ENCODE measurements at places on chromosomes 2 and 18.

DNA sequence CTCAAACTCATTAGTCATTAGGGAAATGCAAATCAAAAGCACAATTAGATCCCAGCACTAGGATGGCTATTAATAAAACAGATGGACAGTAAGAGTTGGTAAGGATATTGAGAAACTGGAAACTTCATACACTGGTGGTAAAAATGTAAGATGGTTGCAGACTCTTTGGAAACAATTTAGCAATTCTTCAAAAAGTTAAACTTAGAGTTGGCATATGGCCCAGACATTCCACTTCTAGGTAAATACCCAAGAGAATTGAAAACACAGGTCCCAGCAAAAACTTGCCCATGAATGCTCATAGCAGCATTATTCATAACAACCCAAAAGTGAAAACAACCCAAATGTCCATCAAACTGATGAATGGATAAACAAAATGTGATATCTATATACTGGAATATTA lies 84.9 kb upstream of the ZFP36L2 start:
- DNase-seq, result no peak

DNA sequence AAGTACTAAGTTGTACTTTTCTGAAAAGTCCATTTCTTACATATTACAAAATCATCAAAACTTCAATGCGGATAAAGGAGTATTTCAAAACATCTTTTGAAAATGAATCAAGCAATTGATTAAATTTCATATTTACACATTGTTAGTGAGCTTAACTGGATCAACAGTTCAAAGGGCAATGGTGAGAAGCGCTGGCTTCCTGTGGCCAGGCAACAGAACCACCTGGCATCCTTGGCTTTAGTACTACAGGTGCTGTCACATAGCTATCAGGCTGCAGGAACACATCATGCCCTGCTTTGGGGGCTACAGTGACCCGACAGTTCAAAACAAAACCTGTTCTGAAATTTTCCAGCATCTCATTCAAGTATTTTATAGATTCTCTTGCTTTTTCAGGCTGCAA lies 59.2 kb downstream of the SMAD2 start:
- no peak for DNase-seq

DNA sequence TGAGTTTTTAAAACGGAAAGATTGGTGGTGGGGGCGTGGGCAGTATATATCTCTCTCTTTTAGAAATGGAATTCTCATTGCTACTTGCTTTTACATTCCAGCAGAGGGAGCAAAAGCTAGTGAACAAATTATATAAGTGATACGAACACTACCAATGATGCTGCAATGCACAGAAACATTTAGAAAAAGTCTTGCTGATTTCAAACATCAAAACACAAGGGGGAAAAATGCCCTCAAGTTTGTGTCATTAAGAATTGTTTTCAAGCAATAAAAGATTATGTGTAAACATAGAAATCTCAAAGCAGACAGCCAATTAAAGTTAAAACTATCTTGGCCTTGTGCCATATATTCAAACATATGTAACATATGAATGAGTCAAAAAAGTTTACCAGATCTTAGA lies 296.3 kb upstream of the KCNJ3 start:
- DNase-seq, result no peak

GRCh38 chr2:22282916-22283315 lies 1102.1 kb upstream of the KLHL29 start:
- no peak for DNase-seq

DNA sequence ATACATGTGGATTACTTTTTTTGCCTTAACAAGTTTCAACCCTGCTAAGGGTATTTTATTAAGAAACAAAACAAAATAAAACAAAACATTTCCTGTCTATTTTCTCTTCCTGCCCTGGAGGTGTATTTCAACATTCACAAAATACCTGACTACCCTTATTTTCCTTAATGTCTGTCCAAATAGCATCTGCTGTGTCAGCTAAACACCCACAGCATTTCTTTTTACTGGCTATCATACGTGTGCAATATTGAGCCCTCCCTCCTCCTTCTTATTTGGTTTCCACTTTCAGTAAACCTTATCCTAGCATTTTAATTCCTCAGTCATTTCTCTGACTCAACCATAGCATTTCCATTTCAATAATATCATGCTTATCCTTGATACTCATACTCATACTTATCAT lies 1420.0 kb upstream of the ZEB2 start:
- DNase-seq, result no peak

DNA sequence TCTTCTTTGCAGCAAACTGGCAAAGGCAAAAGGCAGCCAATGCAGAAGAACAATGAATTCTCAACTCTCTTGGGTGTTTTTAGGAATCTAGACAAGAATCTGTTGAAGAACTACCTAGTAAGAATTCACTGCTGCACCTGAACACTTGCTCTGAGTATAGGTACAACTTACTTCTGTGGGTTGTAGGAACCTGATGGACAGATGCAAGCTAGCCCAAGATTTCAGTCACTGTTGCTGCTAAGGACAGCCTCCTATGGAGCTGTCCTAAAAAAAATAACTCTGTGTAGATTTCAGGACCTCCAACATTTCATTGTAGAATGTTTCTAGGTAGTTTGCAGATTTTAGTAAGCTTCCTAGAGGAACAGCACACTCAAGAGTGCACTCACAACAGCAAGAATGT lies 363.5 kb downstream of the CBLN2 start:
- DNase-seq, result no peak

DNA sequence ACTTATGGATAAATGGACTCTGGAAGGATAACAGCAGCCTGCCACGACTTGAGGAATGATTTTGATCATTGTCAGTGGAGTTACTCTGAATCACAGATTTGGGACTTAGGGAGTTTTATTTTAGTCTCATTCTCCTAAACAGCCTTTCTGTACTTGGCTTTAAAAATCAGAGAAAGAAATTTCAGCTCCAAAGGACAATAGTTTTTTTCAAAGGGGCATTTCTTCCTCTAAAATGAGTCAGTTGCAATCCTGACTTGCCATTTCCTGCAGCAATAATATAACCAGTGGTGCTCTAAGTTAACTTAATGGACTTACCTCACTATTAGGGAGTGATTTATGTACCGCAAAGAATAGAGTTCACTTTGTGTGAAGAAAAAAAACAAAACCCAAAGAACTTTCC lies 35.1 kb upstream of the MTX2 start:
- no peak for DNase-seq

DNA sequence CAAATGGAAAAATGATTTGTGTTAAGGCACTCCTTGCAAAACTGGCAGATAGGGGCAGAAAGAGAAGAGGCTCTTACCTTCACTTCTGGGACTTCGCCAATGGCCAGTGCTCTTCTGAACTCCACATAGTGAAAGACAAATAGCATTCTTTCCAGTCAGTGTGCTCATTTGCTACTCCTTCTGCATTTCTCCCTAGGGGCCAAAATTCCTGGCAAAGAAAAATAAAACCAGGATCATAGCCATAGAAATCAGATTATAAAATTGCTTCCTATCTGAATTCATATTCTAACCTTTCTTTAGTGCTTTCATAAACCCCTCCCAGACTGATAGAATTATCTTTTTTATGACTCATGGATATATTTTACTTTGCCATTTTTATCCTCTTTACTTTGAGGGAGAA lies 56.9 kb upstream of the PELI1 start:
- no peak for DNase-seq

GRCh38 chr2:26861610-26862224 lies 13.8 kb downstream of the DPYSL5 start:
- no peak for DNase-seq

DNA sequence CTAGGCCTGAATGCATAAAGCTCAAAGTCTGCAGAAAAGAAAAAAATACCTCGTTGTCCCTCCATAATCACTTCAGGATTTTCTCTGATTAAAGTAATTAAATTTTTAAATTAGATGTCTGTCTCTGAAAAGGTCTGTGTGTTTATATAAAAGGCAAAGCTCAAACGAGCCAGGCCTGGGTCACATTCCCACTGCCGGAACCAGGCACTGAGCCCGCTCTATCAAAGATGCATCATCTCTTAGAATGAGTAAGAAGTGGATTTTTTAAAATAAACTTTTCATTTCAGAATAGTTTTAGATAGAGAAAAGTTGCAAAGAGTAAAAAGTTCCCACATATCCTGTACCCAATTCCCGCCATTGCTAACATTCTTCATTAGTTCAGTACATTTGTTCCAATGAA lies 202.1 kb upstream of the KYNU start:
- no peak for DNase-seq

- peak; percentile 39 for DNase-seq
Observed at GRCh38 chr2:159516241-159516758, 100.0 kb downstream of the BAZ2B start.

DNA sequence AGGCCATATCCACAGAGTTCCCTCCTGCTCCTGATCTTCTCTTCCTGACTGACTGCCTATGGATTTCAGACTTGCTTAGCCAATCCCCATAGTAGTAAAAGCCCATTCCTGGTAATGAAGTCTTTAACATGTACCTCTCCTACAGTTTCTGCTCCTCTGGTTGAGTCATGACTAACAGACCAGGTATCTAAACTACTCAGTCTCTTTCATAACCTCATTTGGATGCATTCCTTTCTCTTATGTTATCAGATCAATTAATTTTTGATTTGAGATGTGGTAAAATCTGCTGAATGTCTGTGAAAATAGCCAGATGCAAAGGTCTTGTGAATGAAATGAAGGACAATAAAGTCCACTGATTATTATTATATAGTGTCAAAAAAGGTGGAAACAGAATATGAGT lies 198.0 kb downstream of the NBAS start:
- no peak for DNase-seq

DNA sequence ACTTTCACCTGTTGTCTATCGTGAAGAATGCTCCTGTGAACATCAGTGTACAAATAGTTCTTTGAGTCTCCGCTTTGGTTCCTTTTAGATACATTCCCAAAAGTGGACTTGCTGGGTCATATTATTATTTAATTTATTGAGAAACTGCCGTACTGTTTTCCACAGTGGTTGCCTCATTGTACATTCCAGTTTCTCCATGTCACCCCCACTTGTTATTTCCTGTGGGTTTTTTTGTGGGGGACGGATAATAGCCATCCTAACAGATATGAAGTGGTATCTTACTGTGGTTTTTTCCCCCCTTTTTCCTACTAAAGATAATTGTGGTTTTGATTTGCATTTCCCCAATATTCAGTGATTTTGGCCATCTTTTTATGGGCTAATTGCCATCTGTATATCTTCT lies 53.8 kb downstream of the SMCHD1 start:
- DNase-seq, result no peak

- DNase-seq, result peak; percentile 33
Observed at GRCh38 chr2:43408407-43409160, 182.2 kb upstream of the ZFP36L2 start.

- DNase-seq, result no peak
Observed at GRCh38 chr18:11274144-11274794, 124.9 kb upstream of the PIEZO2 start.

DNA sequence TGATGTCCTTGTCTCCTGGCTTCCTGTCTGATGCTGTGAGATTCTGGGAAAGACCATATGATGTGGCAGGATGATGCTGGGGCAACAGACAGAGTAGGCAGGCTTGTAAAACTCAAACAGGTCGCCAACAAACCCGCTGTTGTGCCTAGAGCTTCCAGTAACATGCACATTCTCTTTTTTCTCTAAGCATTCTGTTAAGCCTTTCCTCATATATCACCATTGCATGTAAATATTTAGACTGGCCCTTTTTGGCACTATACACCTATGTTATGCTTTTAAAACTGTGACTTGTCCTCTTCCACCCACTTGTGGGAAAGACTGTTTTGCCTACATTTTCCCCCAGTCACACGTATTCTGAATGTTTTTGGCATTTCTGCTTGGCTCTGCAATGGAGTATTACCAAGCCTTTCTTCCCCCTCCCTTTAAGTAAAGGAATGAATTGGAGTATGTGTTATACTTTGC lies 250.4 kb upstream of the TANK start:
- DNase-seq, result no peak

DNA sequence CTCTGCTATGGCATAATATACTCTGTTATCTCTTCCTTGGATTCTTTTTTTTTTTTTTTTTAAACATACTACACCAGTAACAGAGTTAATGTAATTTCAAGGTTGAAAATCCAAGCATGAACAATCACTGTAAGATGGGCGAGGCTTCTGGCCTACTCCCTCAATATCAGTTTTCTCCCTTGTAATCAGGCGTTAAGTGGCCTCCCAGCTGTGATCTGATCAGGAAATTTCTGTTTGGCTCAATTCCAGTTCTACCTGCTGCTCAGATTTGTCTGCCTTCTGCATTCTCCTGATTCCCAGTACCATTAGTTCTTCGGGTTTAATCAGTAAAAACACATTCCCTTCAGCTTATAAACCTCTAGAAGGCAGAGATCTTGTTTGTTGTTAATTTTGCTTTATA lies 18.6 kb downstream of the PRKD3 start:
- DNase-seq, result no peak

- no peak for DNase-seq
Observed at GRCh38 chr18:70243131-70243929, 37.8 kb upstream of the RTTN start.

GRCh38 chr18:49731421-49731841 lies 81.9 kb downstream of the ACAA2 start:
- no peak for DNase-seq

- no peak for DNase-seq
Observed at GRCh38 chr18:8116341-8117005, 492.8 kb upstream of the RAB12 start.

DNA sequence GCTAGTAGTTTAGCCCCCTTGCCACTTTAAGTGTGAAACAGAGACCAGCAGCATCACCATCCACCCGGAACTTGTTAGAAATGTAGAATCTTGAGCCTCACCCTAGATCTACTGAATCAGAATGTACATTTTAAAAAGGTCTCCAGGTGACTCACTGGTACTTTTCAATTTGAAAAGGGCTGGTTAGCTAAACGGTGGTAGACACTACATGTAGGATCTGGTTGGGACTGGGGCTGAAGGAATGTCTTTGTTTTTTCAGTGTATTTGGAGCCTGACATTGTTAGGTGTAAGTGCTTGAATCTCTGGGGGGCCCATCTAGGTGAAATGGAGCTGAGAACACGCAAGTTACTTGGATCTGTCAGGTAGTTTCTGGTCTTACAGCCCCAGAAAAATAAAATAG lies 44.0 kb upstream of the XPO1 start:
- no peak for DNase-seq

GRCh38 chr2:47073641-47074040 lies 81.5 kb downstream of the STPG4 start:
- DNase-seq, result no peak

- no peak for DNase-seq
Observed at GRCh38 chr2:240956171-240956934, 42.1 kb upstream of the SNED1 start.

- DNase-seq, result no peak
Observed at GRCh38 chr18:58851856-58852255, 12.8 kb upstream of the ZNF532 start.

DNA sequence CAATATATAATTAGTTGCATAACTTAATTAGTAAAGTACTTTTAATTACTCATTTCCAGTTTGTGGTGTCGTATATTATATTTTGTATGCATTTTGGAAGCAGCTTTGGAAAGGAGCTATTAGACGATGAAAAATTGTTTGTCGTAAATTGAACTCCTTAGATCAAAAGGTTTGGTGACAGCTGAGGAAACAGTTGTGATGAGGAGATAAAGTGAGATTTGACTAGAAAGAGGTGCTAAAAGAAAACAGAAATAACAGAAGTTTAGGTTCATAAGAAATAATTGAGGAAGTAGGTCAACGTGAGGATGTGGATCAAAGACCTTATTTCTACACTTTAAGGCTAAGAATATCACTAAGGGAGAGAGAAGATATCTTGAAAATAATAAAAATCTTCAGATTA lies 141.9 kb upstream of the NETO1 start:
- DNase-seq, result no peak

Data from GM10248 (cell line).